ENCODE measurements at places on chromosomes 3 and 15.

- DNase-seq: no peak
Observed at GRCh38 chr3:42711491-42712343, 9.1 kb upstream of the HHATL start.

DNA sequence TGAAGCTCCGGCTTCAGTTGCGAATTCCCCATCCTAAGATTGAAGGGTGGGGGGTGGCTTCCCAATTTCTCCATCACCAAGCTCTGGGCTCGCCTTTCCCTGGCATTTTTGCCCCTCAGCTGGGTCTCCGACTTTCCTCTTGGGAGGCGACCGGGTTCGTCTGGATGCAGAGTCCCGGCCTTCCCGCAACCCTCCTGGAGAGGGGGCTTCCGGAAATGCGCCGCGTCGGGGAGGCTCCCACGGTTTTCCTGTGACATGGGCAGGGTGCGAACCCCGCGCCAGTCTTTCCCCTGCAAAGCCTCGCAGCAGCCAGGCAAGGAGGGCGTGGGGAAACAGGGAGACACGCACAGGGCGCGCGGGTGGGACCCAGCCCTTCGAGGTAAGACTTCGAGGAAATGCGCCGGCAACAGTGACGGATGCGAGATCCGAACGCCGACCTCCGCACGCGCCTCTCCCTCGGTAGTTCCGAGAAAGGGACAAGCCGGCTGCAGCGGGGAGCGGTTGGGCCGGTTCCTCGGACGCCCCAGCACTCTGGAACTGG lies 466 bp upstream of the HCN4 start:
- DNase-seq: no peak

DNA sequence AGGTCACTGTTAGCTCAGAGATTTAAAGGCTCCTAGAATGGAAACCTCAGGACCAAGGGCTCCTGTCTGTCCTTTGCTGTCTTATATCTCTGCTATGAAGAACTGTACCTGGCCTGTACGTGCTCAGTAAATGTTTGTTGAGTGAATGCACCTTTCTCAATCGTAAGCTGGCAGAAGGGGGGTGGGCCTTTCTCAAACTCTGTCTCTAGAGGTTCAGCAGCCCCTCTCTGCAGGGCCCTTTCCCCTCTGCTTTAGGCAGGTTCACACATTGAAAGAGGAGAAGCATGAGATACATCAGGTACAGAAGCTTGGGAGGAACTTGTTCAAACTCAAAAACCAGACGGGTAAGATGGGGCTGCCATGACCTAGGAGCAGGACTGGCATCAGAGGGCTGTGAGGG lies 155.6 kb downstream of the GOLGA6L4 start:
- no peak for DNase-seq

GRCh38 chr3:53892286-53892637 lies 603 bp upstream of the SELENOK start:
- DNase-seq: no peak

GRCh38 chr15:101439920-101440319 lies 49.6 kb downstream of the PCSK6 start:
- DNase-seq: no peak

- DNase-seq: no peak
Observed at GRCh38 chr3:63030666-63031065, 155.4 kb upstream of the CADPS start.

- no peak for DNase-seq
Observed at GRCh38 chr3:131856171-131856570, 178.6 kb downstream of the CPNE4 start.

- DNase-seq: no peak
Observed at GRCh38 chr15:93570527-93570926, 481.5 kb upstream of the RGMA start.

- DNase-seq: no peak
Observed at GRCh38 chr3:50662408-50662807, 12.3 kb upstream of the DOCK3 start.

- DNase-seq: no peak
Observed at GRCh38 chr3:138195481-138195880, 8.4 kb downstream of the ARMC8 start.

DNA sequence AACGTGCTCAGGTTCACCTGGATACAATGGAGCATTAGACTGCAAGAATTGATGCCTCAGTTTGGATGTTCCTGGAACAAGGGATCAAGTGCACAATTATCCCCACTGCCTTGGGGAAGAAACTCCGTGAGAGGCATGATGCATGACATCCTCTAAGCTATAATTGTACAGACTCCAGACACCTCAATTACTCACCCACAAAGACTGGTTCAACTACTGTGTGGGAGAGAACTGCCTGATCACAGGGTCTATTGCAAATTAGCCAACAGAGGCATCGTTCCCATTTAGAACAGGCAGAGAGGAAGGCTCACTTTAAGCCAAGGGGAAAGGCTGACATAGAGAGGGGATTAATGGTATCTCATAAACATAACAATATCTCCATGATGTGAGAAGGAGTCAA lies 43.5 kb downstream of the ARRDC4 start:
- no peak for DNase-seq

GRCh38 chr3:49721896-49722781 lies 1.6 kb downstream of the GMPPB start:
- no peak for DNase-seq

DNA sequence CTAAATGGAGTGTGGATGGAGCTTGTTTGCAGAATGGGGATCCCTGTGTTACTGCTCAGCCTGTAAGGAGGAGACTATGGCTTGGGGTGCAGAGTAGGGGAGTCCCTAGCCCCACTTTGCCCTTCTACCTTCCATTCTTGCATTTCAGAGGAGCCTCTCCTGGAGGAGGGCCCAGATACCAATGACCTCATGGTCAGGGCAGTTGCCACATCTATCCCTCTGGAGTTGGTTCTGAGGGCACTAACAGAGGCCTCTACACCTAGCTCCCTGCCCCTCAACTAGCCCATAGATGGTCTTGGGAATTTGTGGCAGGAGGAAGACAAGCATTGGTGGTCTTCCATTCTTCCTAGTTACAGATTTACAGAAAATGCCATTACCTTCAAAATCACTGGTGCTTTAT lies 6.1 kb downstream of the SKOR1 start:
- DNase-seq: no peak

DNA sequence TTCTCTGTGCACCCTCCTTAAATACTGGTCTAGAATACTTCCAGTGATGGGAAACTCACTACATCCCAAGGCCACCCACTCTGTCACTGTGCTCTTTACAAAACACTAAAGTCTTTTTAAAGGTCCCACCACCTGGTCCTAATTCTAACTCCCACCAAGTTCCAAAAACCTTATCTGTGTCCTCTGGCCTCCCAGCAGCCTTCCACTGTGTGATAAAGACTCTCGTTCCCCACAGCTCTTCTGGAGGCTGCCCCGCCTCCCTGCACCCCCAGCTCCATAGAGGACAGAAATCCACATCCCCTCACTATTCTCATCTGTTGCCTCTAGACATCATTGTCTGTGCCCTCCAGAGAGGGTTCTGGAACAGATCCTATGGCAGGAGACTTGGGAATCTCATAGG lies 276.4 kb downstream of the FAM43A start:
- no peak for DNase-seq

- no peak for DNase-seq
Observed at GRCh38 chr3:47867451-47868044, 64.6 kb downstream of the DHX30 start.

DNA sequence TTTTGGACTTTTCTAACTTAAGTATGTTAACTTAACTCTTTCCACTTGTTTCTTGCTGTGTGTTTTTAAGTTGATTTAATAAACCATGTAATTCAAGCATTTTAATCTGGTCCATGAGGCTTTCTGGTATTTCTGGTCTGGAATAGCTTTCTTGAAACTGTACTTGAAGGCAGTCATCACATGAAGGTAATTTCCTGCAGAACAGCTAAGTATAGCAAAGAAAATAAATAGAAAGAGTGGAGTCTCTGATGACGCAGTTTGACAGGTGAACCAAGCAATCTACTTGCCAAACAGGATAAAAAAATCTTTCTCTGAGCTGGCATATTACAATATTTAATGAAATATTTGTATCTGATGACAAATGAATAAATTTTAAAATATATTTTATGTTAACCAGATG lies 74.9 kb downstream of the BTLA start:
- DNase-seq: no peak

- DNase-seq: no peak
Observed at GRCh38 chr15:92393071-92393979, at the start of gene ST8SIA2. Gene ST8SIA2 (plus strand): TSS chr15:92393881. CDS start chr15:92394065, 184 bp downstream.

DNA sequence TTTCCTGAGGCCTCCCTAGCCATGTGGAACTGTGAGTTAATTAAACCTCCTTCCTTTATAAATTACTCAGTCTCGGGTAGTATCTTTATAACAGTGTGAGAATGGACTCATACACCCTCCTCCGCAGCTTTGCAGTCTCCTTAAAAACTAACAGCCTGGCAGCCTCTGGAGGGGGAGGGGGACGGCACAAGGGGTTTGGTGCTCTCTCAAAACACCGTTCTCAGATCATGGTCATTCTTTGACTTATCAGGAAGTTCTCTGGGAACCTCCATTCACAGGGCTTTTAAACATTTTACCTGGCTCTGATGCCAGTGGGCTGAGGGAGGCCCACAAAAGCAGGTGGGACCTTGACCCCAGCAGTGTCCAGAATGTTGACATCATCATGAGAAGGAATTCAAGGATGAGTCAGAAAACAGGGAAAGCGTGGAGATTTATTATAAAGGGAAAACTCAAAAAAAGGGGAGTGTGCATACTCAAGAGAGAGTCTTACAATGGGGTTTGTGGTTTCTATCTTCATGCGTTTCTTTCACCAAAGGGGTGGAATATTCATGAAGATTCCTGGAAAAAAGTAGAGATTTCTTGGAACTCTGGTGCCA lies 43.9 kb downstream of the ONECUT1 start:
- no peak for DNase-seq

- DNase-seq: no peak
Observed at GRCh38 chr3:7410782-7411181, 549.9 kb downstream of the GRM7 start.

DNA sequence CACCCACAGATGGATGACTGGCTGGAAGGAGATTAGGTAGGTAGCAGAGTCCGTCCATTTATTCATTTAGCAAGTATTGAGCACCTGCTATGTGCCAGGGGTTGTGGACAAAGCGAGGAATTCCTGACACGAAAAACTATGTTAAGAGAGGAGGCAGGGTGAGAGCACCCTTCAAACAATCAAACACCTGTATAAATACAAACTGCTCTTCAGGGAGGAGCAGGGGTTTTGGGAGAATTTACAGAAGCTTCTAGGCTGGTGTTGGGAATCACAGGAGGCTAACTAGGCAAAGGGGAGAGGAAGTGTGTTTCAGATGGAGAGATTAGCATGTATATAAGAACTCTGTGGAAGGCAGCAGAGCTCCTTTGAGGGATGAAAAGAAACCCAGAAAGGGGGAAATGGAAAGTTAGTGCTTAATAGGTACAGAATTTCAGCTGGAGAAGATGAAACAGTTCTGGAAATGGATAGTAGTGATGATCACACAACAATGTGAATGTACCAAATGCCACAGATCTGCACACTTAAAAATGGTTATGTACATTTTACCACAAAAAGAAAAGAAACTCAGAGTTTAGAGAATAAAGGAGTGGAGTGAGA lies 805 bp upstream of the SEC22C start:
- no peak for DNase-seq

Measured in urinary bladder (tissue), 4 donors.